ENCODE measurements at places on chromosomes 3 and 15.

GRCh38 chr3:181906338-181906737, 194.6 kb downstream of the SOX2 start:
- DNase-seq, result no peak

DNA sequence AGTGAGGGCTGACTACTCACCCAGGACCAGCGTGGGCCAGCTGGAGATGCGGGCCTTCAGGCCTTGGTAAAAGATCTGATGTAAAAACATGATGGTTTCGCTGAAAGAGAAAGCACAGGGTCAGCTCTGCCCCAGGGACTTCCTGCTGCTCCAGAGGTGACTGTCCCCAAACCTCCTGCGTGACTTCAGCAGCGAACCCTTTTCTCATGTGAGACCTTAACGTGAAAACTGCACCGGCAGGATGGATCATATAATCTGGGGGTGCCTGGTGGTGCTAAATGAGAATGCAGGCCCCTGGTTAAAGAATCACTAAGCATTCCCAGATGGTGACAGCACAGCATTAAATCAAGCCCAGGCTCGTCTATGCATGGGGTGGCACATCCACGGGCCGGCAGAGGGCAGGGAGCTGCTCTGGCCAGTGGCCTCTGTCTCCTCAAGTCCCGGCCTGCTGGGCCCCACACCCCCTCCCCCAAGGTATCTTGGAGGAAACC, 55.4 kb downstream of the RASGRF1 start:
- DNase-seq, result no peak

- no peak for DNase-seq
Measured at GRCh38 chr3:56005196-56005805, 463.0 kb downstream of the ERC2 start.

DNA sequence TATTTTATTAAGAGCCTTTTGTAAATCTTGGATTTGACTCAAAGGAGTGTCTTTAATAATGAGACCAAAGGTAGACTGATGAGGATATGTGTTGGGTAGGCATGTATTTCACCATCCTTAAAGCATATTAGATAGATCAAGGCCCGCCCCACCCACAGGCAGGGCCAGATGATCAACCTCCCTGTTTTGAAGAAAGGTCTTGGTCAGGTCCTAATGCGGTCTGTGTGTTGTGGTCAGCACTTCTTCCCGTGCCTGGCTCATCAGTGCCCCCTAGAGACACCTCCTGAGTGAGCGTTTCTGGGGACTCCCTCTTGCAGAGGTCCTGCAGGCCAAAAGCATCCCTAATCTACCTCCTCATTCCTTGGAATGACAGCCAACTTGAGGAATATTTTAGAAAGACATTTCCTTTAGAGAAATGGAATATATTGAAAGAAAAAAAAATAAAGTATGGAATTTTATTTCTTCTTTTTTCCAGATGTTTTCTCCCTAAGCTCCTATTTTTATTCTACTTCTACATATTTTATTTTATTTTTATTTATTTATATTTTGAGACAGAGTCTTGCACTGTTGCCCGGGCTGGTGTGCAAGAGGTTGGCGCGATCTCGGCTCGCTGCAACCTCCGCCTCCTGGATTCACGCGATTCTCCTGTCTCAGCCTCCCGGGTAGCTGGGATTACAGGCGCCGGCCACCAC, 6.0 kb downstream of the TM4SF4 start:
- DNase-seq, result peak; percentile 56

DNA sequence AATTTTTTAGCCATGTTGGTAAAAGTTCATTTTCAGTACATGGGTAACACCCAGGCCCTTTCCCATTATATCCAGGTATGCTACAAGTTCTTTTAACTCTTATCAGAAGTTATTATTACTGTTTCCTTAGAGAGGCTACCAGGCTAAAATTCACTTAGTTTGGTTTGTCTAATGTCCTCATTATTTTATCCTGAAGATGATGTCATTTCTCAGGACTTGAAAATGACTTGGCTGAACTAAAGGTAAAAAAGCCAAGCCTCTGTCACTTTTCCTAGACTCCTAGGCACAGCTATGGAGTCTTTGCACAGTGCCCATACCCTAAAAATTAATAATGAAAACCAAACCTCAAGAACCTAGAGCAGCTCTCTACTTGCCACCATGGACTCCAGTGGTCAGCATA, 4.1 kb downstream of the ELL3 start:
- no peak for DNase-seq

DNA sequence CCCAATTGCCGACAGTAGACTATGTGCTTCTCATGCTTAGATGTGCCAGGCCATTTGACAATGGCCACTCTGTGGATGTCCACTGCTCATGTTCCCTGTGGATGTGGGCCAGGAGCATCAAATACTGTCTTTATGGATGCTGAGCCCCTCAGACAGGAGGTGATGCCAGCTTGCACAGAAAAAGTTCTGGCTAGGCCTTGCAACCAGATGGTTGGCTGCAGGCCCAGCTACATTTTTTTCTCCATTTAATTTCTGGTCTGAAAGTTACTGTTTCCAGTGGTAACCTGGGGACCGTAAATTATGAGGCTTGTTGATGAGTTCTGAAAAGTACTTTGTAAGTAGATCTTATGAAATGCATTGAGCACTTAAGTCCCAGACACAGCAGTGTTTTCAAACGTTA, 228.5 kb downstream of the CHL1 start:
- DNase-seq, result no peak

- no peak for DNase-seq
Measured at GRCh38 chr3:32432711-32433530, 41.3 kb downstream of the CMTM7 start.

GRCh38 chr3:45218578-45219390, 7.3 kb downstream of the TMEM158 start:
- no peak for DNase-seq

GRCh38 chr15:98035577-98036010, 75.1 kb downstream of the ARRDC4 start:
- no peak for DNase-seq

DNA sequence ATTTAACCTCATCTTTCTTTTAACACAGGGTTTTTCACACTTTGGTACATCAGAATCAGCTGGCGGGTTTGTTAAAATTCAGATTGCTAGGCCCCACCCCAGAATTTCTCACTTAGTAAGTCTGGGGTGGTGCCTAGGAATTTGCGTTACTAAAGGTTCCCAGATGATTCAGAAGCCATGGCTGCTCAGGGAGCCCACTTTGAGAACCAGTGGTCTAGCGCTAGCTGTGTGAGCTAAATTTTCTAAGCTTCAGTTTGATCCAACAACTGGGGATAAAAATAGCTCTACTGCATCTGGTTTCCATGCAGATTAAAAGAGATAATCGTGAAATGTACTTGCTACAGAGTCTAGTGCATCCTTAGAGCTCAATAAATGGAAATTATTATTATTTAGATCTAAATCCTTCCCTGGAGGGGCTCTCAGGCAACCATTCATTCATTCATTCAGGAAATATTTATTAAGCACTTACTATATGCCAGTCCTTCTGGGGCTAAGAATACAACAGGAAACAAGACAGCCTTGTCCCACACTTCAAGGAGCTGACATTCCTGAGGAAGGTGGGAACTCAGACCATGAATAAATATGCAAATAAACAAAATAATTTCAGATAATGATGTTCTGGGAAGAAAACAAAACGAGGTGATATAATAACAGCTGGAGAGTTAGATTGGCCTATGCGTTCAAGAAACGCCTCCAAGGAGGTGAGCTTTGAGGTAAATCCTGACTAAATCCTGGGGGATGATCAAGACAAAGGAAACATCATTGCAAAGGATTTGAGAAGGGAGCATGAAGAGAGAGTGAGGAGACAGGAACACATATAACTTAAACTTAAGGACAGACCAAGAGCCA, 3.9 kb upstream of the CIDEC start:
- DNase-seq, result no peak

DNA sequence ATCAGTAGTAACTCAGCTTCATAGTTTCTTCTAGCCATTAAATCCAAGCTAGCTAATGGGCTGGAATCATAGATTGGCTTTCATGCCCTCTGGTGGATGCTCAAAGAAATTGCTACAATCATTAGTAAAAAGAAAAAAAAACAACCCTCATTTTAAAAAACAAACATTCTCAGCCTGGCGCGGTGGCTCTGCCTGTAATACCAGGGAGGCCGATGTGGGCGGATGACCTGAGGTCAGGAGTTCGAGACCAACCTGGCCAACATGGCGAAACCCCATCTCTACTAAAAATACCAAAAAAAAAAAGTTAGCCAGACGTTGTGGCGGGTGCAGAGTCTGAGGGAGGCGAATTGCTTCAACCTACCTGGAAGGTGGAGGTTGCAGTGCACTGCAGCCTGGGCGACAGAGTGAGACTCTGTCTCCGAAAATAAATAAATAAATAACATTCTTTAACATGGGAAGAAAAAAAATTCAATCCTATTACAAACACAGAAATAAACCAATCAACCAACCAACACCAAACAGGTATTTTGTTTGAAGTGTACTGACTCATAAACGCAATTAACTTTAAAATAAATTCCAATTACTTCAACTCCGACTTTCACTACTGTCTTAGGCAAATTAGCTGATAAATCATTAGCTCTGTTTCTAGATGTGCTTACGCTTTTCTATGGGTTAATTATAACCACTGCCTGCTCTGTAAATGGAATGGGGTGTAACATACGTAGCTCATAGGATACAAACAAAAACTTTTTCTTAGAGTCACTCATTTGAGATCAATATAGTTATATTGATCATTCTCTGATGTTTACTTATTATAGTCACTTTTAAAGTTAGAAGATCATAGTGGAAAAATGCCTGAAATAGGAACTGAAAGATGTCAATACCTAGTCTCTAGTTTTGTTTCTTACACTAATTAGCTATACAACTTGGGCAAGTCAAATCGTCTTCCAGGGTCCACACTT, 24.9 kb downstream of the TMEM207 start:
- DNase-seq, result peak; percentile 40

DNA sequence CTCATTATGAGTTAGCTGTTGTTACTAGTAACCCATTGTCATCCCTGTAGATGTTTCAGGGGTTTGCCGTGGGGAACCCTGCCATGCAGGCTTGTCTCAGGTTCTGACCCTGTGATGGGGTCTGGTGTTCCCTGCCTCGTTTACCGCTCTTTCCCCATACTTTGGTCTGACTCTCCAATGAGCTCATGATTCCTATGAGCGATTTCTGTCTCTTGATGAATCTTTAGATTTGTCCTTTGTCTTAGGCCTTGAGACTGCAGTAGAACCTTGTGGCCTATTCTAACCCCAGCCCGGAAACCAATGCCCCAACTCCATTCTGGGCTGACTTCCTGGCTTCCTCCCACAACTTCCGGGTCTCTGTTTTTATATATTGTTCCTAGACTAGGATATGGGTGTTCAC, 11.3 kb upstream of the IQGAP1 start:
- DNase-seq, result no peak

DNA sequence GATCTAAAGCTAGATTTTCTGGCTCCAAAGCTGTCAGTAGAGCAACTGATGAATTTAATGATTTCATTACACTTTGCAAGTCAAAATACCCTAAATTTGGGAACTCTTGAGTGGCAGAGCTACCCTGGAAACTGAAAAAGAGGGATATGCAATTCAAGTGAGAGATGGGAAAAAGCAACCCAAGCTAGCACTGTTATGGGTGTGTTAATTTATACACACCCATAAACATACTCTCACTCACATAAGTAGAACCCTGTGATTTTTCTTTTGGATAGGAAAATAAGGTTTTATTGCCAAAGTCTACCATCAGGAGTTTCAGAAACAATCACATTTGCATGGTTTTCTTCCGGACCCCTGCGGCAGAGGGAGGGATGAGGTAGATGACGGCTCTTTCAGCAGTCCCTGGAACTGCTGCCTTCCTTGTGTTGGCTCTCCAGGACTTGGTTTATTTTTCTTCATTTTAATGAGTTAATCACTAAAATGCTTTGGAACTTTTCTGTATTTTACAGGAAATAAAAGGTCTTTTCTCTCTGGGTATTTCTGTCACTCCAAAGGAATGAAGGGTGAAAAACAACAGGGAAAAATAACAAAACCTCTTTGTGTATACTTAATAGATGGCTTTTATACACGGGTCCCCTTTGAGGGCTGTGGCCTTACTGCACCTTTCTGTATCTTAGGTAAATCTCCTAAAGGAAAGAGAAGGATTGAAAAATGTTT, 63.8 kb downstream of the TTC23 start:
- no peak for DNase-seq

- DNase-seq, result no peak
Measured at GRCh38 chr3:45642731-45643152, 46.5 kb upstream of the SACM1L start.

All from iPS DF 19.7 (cell line).